Stimulated activated CD4-positive, alpha-beta T cell treated with anti-CD3 and anti-CD28 coated beads, TNF-alpha, amount 100 ng/mL, for 24 hours (primary cell): ENCODE measurements at places on chromosomes 4 and X.

- DNase-seq: no peak
Observed at GRCh38 chr4:25449270-25449669, 72.2 kb downstream of the ANAPC4 start.

DNA sequence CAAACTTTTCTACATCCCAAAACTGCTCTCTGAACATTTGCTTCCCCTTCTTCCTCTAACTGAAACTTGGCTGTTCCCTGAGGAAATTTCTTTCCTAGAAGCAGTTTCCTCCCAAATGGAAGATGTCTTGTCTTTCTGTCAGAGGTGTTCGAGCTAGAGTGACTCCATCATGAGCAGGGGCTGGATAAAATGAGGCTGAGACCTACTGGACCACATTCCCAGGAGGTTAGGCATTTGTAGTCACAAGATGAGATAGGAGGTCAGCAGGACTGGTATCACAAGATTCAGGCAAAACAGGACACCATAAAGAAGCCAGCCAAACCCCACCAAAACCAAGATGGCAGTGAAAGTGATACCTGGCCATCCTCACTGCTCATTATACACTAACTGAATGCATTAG, 35.8 kb upstream of the PGRMC2 start:
- DNase-seq: no peak

- no peak for DNase-seq
Observed at GRCh38 chr4:145697332-145697731, 17.4 kb downstream of the C4orf51 start.

DNA sequence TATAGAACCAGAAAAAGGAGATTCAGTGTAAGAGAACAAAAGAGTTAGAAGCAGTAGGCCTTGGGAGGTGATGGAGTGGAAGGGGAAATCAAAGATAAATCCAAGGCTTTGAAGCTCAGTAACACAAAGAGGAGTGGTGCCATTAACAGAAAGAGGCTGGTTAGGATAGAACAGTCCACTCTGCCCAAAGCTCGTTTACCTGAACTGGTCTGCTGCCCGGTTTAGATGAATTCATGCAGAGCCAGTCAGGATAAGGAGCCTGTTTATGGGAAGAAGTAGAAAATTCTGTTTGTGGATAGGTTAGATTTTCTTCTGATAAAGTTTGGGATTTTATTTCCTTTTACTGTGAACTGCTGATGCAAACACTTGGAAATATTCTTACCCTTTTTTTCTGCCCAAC, 80.6 kb downstream of the HMGB2 start:
- no peak for DNase-seq

DNA sequence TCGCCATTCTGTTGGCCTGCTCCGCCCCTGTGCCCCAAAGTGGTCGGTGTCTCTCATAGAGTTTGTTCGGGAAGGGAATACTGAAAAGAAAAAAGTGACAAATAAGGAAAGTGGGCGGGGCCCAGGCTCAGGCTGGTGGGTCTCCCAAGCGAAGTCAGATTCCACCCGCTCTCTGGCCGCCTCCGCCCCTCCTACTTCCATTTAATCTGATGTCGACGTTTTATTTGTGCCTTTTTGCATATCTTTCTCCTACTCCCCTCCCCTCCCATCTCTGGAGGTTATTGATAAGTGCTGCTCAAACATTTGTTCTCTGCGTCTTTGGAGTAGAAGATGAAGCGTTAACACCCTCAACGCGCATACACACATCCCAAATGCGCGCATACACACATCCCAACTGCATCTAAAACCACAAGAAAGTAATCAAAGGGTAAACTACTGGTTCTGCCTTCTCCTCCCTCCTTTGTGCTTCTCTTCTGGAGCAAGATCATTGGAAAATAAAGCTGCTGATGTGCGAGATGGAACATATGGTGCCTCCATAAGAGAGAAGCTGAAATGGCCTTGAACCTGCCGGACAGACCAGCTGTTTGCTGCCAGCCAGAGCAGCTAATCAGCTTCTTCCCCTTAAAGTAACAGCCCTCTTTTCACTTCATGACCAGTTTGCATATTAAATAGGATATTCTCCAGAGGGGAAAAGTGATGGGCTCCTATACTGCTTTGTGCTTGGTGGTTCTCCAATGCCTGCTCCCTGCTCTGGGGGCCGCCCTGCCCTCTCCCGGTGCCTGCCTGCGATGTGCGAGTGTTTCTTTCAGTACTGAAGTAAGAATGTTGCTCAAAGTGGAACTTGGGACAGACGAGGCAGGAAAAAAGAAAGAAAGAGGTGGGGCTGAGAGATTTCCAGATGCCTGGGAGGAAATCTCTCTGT, 3.1 kb downstream of the MAMLD1 start:
- DNase-seq: peak; percentile 6

DNA sequence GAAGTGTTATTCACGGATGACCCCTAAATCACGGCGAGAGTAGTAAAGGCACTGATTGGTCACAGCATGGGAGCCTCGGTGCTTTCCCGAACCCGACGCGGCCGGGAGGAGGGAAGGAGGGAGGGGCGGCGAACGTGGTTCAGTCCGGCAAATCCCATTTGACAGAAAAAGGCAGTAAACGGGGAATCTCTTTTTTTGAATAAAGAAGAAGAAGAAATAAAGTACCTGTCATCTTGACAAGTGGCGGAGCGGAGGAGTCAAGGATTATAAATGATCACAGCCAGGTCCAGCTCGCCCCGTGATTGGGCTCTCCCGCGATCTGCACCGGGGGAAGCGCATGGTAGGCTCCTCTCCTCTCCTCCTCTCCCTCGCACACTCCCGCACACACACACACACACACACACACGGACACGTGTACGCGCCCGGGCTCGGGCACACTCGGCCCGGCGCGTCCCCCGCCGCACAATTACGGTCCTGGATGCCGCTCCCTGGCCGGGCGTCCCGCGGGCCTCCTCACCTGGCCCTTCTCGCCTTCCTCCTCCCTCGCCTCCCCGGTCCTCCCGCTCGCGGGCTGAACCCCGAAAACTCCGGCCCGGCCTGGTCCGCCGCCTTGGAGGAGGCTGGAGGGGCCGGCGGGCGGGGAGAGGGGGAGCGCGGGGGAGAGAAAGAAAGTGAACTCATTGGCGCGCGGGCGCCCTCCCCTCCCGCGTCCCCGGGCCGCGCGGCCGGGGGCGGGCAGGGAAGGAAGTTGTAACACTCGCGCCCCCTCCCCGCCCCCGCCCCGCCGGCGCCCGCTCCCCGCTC, 99.2 kb upstream of the TENM3 start:
- no peak for DNase-seq

GRCh38 chrX:72088761-72089160, 43.0 kb downstream of the RTL5 start:
- DNase-seq: no peak

- no peak for DNase-seq
Observed at GRCh38 chr4:105135785-105136184, 10.9 kb upstream of the TET2 start.

- no peak for DNase-seq
Observed at GRCh38 chrX:17758382-17758781, 21.1 kb downstream of the SCML1 start.

DNA sequence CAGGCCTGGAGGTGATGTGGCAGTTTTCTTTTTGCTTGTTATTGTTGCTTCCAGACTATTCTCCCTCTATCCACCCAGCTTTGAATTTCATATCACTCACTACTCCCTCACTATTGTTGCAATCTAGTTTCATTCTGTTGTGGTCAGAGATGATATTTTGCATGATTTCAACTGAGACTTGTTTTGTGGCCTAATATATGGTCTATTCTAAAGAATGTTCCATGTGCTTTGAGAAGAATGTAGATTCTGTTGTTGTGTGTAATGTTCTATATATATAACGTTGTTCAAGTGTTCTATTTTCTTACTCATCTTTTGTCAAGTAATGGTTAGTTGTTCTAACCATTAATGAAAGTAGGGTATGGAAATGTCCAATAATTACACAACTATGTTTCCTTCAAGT, 59.0 kb downstream of the THOC2 start:
- no peak for DNase-seq

DNA sequence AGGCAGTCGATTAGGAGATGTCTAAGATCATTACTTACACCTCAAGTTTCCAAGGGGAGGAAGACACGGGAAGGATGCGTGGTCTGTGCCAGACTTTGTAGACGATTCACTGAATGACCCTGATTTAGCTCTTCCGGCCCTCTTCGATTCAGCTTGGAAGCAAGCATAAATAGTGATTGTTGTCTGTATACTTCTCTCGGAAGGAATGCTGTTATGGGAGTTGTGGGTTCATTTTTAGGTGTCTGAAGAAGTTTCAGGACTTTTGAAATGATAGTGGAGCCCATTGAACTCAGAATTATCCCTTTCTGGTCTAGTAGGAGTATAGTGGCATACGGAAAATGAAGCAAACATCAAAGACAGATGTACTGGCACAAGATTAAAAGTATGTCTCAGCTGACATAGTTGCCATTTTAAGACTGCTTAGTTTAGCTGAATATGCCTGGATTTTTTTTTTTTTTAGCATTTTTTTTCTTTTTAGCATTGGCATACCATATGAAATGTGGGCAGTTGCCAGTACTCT, 1.0 kb upstream of the ANKRD17 start:
- no peak for DNase-seq

- no peak for DNase-seq
Observed at GRCh38 chr4:156265407-156265806, 311.7 kb upstream of the CTSO start.

- peak; percentile 46 for DNase-seq
Observed at GRCh38 chr4:56656346-56656643, 24.8 kb downstream of the HOPX start.

GRCh38 chr4:124970011-124970410, 257.5 kb upstream of the ANKRD50 start:
- no peak for DNase-seq

- DNase-seq: no peak
Observed at GRCh38 chr4:35163168-35163567, 1081.1 kb downstream of the ARAP2 start.

GRCh38 chr4:141391293-141391692, 170.6 kb downstream of the ZNF330 start:
- no peak for DNase-seq

DNA sequence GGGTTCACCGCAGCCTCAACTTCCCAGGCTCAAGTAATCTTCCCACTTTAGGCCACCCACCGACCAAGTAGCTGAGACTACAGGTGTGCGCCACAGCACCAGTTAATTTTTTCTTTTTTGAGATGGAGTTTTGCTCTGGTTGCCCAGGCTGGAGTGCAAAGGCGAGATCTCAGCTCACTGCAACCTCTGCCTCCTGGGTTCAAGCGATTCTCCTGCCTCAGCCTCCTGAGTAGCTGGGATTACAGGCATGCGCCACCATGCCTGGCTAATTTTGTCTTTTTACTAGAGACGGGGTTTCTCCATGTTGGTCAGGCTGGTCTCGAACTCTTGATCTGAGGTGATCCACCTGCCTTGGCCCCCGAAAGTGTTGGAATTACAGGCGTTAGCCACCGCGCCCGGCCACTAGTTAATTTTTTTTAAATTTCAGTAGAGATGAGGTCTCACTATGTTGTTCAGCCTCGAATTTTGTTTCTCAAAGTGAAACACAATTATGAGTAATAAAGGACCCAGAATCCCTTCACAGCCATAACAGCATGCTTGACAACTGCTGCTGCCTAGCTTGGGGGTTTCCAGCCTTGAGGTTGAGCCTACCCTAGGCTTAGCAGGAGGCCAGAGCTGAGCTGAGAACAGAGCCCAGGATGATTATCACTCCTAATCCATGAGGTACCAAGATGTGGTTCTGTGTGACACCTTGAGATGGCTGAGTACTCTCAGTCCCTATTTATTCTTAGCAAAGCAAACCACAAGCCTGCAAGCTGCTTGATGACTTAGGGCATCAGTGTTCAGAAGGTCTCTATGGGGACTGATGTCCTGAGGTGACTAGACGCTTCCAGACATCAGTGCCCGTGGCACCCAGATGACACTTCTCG, 41.6 kb upstream of the NKRF start:
- peak; percentile 46 for DNase-seq

- DNase-seq: no peak
Observed at GRCh38 chr4:143393195-143393594, 56.5 kb downstream of the GAB1 start.

DNA sequence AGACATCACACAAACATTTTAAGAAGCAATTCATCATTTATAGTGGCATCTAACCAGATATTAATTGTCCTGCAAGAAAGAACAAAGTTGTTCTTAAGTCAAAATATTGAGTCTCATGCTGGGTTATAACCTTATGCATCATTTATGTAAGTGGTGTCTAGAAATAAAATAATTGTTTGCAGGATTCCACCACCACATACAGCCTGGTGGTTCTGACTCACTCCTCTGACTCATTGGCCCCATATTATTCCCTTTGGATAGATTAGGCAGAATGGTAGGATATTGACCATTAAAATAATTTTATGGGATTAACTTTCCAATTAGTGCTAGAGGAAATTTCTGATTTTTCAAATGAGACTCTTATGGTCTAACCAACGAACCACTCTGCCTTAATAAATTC, 384.5 kb downstream of the GRXCR1 start:
- DNase-seq: no peak

DNA sequence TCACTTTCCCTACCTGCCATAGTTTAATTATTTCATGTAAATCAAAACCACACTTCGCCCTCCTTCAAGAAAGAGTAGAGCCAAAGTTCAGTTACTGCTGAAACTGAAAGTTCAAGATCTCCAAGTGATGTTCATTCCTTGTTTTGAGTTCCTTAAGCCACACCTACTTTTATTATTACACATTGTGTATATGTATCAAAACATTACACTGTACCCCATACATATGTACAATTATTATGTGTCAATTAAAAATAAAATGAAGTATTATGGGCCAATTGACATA, 892.3 kb upstream of the NDST4 start:
- DNase-seq: no peak

DNA sequence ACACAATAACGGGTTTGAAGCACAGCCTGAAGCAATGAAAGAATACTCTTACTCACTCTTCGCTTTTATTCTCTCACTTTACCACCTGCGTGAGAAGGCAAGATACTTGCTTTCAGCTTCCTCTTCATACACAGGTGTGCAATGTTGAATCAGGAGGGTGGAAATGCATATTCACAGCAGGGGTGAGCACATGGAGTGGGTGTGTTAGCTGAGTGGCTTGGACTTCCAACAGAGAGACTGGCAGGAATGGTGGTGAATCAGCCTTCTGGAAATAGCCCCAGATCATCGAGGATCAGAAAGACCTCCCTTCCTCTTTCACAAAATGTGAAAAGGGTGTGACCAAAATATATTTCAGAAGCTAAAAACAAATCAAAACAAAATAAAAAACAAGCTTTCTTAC, 521.2 kb downstream of the STIM2 start:
- no peak for DNase-seq

DNA sequence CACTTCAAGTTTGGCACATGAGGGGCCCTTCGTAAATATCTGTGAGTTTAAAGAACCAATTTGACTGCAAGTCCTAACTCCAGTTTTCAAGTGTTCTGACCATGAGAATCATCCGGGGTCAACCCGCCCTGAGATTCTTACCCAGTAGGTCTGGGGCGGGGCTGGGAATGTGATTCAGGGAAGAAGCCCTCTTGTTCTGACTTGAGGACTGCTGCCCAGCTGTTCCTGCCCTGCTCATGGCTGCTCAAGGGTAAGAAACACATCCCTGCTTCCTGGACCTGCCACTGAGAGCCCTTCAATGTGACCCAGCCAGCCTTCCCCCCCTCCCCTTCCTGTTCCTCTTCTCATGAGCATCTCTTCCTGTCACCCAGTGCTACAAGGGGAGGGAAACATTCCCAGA, 92.7 kb upstream of the PGRMC2 start:
- no peak for DNase-seq
